Astrocyte (in vitro differentiated cells and primary cell): ENCODE measurements at places on chromosomes 4 and X.

GRCh38 chr4:142271832-142272231 is 574.3 kb downstream of the INPP4B start:
- DNase-seq: no peak
- no peaks in the 10 kb centered on the region for H3K27me3 ChIP-seq
- H3K27ac ChIP-seq: no peak overlapping the region
- H3K4me3 ChIP-seq: no peak overlapping the region
- H3K4me1 ChIP-seq: no peaks in the 10 kb centered on the region

- no peak overlapping the region for H3K4me3 ChIP-seq
- no peaks in the 10 kb centered on the region for H3K36me3 ChIP-seq
- DNase-seq: no peak
- no peak overlapping the region for H3K27ac ChIP-seq
Observed at GRCh38 chr4:10055871-10056270, 34.6 kb upstream of the SLC2A9 start.

GRCh38 chr4:146329050-146329716 is 114.8 kb downstream of the REELD1 start:
- no peaks in the 10 kb centered on the region for H3K27me3 ChIP-seq
- H3K27ac ChIP-seq: peak overlapping the region; percentile 61

DNA sequence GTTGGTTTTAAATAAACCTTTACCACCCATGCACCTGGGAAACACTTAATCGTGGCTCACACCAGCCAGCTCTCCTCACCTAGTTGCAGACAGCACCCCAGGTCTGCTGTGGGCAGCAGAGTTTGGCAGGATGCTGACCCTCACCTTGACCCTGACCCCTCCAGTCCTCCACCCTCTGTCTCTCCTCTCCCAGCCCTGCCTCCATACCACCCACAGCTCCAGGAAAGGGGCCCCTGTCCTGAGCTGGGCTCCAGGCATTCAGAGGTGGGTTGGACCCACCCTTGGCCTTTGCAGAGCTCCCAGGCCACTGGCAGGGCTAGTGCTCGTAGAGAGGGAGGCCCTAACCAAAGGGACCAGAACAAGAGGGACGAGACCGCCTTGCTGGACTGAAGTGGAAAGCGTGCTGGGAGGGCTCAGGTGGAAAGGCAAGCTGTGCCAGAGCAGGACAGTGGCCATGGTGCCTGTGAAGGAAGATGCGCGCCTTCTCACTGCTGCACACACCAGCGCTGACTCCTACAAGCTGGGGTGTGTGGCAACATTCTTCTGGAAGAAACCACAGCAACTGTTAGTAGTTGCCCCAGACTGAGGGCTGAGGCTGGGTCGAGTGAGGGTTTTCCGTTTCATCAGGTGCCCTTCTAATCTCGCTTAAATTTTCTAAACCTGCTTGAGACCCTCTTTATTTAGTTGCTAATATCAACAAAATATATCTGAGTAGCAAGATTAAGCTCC is 10.7 kb upstream of the S100P start:
- H3K36me3 ChIP-seq: no peaks in the 10 kb centered on the region
- no peak overlapping the region for H3K4me3 ChIP-seq
- no peaks in the 10 kb centered on the region for H3K27me3 ChIP-seq
- no peak overlapping the region for H3K27ac ChIP-seq

DNA sequence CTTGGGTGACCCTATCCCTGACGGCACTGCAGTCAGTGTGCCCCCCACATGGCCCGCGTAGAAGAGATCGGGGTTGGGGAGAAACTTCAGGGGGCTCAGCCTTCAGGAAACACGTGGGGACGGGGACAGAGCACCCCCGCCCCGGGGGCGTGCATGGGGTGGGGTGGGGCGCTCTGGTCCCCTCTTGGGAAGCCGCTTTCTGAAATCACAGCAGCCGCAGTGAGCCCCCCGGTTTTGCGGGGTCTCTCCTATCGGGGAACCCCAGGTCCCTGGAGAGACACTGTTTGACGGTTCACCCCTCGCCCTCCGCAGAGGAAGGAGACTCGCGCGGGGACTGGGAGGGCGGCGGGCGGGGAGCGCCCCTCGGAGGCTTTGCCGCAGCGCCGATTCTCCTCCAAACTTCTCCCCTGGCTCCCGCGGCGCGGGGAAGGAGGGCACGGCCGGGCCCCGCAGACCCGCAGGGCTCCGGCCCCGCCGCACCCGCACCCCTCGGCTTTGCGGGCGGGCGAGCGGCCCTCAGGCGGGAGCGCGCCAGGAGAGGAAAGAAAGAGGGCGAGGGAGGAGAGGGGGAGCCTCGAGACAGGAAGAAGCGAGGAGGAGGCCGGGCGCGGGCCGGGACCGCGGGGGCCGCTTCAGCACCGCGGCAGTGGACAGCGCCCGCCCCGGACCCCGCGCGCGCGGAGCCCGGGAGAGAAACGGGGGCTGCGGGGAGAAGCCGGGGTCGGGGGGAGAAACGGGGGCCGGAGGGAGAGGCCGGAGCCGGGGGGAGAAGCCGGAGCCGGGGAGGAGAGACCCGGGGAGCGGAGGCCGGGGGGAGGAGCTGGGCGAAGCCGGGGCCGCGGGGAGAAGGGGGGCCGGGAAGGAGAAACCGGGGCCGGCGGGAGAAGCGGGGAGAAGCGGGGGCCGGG is 612 bp downstream of the CPLX1 start:
- no peak for DNase-seq
- H3K27me3 ChIP-seq: peaks cover 46% of the 10 kb centered on the region
- no peak overlapping the region for H3K27ac ChIP-seq
- H3K36me3 ChIP-seq: no peaks in the 10 kb centered on the region
- H3K4me1 ChIP-seq: no peaks in the 10 kb centered on the region
- no peak overlapping the region for H3K4me3 ChIP-seq

GRCh38 chr4:92047209-92047875 is 256.4 kb upstream of the GRID2 start:
- no peaks in the 10 kb centered on the region for H3K36me3 ChIP-seq
- H3K4me3 ChIP-seq: no peak overlapping the region
- no peaks in the 10 kb centered on the region for H3K27me3 ChIP-seq
- no peaks in the 10 kb centered on the region for H3K4me1 ChIP-seq
- peak; percentile 46 for DNase-seq
- H3K27ac ChIP-seq: no peak overlapping the region

GRCh38 chr4:47499700-47500099 is 14.6 kb downstream of the ATP10D start:
- no peaks in the 10 kb centered on the region for H3K27me3 ChIP-seq
- H3K36me3 ChIP-seq: no peaks in the 10 kb centered on the region
- no peaks in the 10 kb centered on the region for H3K4me1 ChIP-seq
- no peak overlapping the region for H3K4me3 ChIP-seq
- H3K27ac ChIP-seq: no peak overlapping the region

DNA sequence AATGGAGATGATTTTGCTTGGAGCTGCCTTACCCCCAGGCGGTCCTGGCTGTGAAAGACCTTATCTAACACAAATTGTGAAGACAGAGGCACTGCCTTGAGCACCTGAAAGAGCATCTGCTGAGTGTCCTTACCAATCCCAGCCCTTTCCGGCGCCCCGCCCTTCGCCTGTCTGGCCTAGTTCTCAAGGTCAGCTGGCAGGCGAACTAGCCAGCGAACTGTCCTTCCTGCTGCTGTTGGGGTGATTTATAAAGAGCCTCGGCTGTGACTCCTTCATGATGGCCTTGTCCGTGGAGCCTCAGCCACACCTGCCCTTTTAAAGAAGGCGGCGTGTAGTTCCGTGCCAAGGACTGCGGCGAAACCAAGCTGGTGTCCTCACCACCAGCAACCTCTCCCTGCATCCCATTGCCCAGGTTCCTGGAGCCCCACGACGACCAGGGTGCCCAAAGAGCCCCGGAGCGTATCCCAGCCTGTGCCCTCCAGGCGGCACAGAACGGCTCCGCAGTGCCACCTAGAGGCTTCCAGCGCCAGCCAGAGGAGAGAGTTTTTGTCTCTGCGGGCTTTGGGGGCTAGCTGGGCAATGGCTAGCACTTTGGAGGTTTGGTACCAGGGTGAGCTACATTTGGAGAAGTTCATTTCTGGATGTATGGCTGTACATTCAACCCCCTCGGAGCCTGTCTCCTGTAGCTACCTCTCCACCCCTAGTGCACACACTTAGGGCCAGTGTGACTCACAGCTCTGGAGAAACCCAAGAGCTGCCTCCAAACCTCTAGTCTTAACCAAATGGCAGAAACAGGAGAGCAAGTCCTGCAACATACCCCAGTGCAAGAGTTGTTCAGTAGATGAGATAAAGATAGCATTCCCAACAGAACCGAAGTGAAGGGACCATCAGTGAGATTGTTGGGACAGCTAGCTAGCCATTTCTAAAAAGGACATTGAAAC is 36.8 kb upstream of the VMA21 start:
- no peak overlapping the region for H3K27ac ChIP-seq
- no peaks in the 10 kb centered on the region for H3K4me1 ChIP-seq
- no peak overlapping the region for H3K4me3 ChIP-seq
- no peaks in the 10 kb centered on the region for H3K36me3 ChIP-seq
- peaks cover 4% of the 10 kb centered on the region for H3K27me3 ChIP-seq

GRCh38 chrX:30010471-30010870 is 204.9 kb upstream of the MAGEB2 start:
- no peaks in the 10 kb centered on the region for H3K36me3 ChIP-seq
- DNase-seq: no peak
- H3K4me3 ChIP-seq: no peak overlapping the region
- H3K27ac ChIP-seq: no peak overlapping the region

- no peaks in the 10 kb centered on the region for H3K4me1 ChIP-seq
- H3K27ac ChIP-seq: no peak overlapping the region
- no peak overlapping the region for H3K4me3 ChIP-seq
- DNase-seq: no peak
- no peaks in the 10 kb centered on the region for H3K36me3 ChIP-seq
- H3K27me3 ChIP-seq: no peaks in the 10 kb centered on the region
Observed at GRCh38 chr4:48067536-48067935, 51.0 kb downstream of the NIPAL1 start.

- no peaks in the 10 kb centered on the region for H3K36me3 ChIP-seq
- H3K27me3 ChIP-seq: no peaks in the 10 kb centered on the region
- H3K4me3 ChIP-seq: no peak overlapping the region
- H3K27ac ChIP-seq: no peak overlapping the region
Observed at GRCh38 chr4:108432418-108432817, 188.0 kb upstream of the RPL34 start.

GRCh38 chrX:34877436-34877835 is 65.2 kb upstream of the FAM47B start:
- H3K36me3 ChIP-seq: no peaks in the 10 kb centered on the region
- DNase-seq: peak; percentile 54
- peaks cover 3% of the 10 kb centered on the region for H3K4me1 ChIP-seq

DNA sequence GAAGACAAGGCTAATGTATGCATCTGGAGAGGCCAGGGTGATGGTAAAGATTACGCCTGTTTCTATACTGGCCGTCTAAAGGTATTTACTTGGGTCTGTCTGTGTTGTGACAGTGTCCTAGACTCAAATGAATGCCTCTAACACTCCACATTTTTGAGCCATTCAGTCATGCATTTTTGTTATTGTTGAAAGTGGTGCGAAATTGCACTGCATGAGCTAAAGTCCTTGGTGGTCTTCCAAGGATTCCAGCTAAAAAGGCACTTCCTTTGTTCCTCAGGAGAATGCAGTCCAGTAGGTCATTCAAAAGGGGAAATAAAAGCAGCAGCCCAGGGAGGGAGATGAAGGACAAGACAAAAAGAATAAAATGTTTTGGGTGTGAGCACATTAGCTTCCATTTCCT is 3.0 kb downstream of the GPC4 start:
- peaks cover 8% of the 10 kb centered on the region for H3K4me1 ChIP-seq
- peak; percentile 72 for DNase-seq
- H3K36me3 ChIP-seq: no peaks in the 10 kb centered on the region
- H3K4me3 ChIP-seq: peak overlapping the region; percentile 58

- H3K36me3 ChIP-seq: no peaks in the 10 kb centered on the region
- H3K4me1 ChIP-seq: no peaks in the 10 kb centered on the region
- H3K27me3 ChIP-seq: no peaks in the 10 kb centered on the region
- no peak overlapping the region for H3K27ac ChIP-seq
- no peak overlapping the region for H3K4me3 ChIP-seq
Observed at GRCh38 chr4:32890398-32890797, 2170.2 kb downstream of the PCDH7 start.

GRCh38 chr4:81921751-81922159 is 450.0 kb upstream of the RASGEF1B start:
- H3K4me1 ChIP-seq: no peaks in the 10 kb centered on the region
- H3K27me3 ChIP-seq: no peaks in the 10 kb centered on the region
- no peak overlapping the region for H3K4me3 ChIP-seq
- no peak overlapping the region for H3K27ac ChIP-seq

- no peaks in the 10 kb centered on the region for H3K27me3 ChIP-seq
- no peak for DNase-seq
- no peak overlapping the region for H3K4me3 ChIP-seq
- H3K27ac ChIP-seq: no peak overlapping the region
- no peaks in the 10 kb centered on the region for H3K36me3 ChIP-seq
Observed at GRCh38 chrX:10893976-10894375, 217.2 kb upstream of the HCCS start.

GRCh38 chr4:110793381-110793801 is 170.5 kb upstream of the PITX2 start:
- peak; percentile 10 for DNase-seq
- no peak overlapping the region for H3K27ac ChIP-seq
- no peaks in the 10 kb centered on the region for H3K4me1 ChIP-seq
- no peak overlapping the region for H3K4me3 ChIP-seq

- no peaks in the 10 kb centered on the region for H3K27me3 ChIP-seq
- no peak overlapping the region for H3K27ac ChIP-seq
- no peaks in the 10 kb centered on the region for H3K4me1 ChIP-seq
- no peak for DNase-seq
- no peaks in the 10 kb centered on the region for H3K36me3 ChIP-seq
- H3K4me3 ChIP-seq: no peak overlapping the region
Observed at GRCh38 chr4:55682295-55682694, 46.2 kb upstream of the NMU start.

DNA sequence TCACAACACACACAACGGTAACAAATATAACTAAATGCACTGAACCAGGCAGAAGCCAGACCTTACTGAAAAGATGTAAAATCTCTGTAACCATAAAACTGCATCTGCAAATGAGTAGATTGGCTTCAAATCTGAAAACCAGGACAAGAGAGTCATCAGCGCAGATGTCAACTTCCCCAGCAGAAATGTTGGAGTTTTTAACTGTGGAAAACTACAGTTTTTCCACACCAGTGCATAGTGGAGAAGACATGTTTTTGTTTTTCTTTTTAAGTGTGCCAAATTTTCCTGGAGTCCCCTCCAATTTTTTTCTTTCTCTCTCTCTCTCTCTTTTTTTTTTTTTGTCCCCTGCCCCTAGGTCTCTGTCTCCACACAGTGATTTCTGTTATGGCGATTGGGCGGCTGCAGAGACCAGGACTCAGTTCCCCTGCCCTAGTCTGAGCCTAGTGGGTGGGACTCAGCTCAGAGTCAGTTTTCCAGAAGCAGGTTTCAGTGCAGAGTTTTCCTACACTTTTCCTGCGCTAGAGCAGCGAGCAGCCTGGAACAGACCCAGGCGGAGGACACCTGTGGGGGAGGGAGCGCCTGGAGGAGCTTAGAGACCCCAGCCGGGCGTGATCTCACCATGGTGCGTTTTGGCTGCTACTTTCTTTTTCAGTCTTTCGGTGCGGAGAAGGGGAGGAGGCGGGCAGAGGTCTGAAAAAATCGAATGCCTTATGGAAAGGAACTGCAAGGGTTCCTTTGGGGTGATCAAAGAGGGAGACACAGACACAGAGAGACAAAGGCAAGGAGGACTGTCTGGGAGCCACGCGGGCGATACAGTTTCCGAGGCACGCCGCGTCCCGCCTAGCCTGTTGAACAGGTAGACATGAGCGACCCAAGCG is at the start of gene GUCY1A1:
Gene GUCY1A1 (plus strand): TSS at position 505 of the 878 bp plus-strand sequence. CDS start 30,020 bp downstream, outside the sequence.
- peaks cover 34% of the 10 kb centered on the region for H3K27me3 ChIP-seq
- DNase-seq: peak; percentile 4
- peak within 1 kb of the TSS; percentile 68 for H3K4me3 ChIP-seq
- H3K27ac ChIP-seq: no peak within 1 kb of the TSS
